D721Med (cell line): ENCODE measurements at places on chromosomes 12 and 14.
A peak's percentile ranks its signal among the peaks of the same experiment; 100 is the strongest.

GRCh38 chr14:20413744-20414082, 412 bp upstream of the TEP1 start:
- DNase-seq, result no peak

- no peak for DNase-seq
Measured at GRCh38 chr12:53844994-53845844, 93.4 kb upstream of the HOXC13 start.

GRCh38 chr14:34300882-34301734, 160.9 kb downstream of the SPTSSA start:
- peak; percentile 42 for DNase-seq

GRCh38 chr12:71504476-71504875, 64.9 kb downstream of the LGR5 start:
- no peak for DNase-seq

DNA sequence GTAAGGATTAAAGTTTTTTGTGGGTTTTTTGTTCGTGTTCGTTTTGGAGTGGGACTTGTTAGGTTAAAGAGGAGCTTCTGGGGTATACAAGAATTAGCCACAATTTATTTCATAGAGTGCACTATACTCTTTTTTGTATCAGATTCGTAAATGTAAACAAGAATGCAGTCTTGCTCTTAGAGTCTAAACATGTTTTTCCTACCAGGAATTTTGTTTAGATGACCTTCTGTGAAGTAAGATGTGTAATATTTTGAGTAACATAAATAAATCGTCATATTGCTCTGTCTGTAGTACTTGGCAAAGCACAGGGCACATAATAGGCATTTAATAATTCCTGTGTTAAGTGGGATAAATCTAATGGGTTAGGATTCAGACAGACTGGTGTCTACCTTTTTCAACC, 9.6 kb downstream of the CNOT2 start:
- no peak for DNase-seq

DNA sequence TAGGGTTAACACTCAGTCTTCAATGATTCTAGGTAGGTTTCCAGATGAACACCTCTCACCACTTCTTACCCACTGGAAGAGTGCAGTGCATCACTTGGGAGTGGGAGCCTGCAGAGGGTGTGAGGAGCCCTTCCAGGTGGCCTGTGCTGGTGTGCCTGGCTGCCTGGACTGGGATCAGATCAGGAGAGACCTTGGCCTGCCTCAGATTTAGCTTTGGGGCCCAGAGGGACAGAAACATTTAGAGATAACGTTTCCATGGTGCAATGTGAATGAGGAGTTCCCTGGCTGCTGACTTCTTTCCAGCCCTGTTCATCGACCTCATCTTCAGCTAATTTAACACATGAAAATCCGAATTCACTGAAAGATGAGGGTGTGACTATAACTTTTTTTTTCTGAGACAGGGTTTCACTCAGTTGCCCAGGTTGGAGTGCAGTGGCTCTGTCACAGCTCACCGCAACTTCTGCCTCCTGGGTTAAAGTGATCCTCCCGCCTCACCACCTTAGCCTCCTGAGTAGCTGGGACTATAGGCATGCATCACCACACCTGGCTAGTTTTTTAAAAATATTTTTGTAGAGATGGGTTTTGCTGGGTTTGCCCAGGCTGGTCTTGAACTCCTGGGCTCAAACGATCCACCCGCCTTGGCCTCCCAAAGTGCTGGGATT, 53.6 kb downstream of the SUSD6 start:
- no peak for DNase-seq

GRCh38 chr14:22536853-22537338, 52.1 kb downstream of the DAD1 start:
- DNase-seq, result no peak

DNA sequence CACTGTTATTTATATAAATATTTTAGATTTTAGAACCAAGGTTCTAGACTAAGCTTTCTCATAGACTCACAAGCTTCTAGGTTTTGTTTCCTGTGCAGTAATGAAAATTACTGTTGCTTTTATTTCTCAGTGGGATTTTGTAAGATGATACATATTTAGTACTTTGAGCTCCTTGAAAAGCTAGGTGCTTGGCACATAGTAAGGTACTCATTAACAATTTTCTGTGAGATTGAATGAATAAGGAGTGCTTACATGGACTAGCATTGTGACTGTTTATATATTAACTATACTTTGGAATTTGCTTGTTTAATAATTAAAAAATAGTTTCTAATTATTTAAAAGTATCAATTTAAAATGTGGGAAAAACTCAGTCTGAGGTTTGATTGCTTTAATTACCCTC, 85.7 kb downstream of the MIA2 start:
- no peak for DNase-seq

DNA sequence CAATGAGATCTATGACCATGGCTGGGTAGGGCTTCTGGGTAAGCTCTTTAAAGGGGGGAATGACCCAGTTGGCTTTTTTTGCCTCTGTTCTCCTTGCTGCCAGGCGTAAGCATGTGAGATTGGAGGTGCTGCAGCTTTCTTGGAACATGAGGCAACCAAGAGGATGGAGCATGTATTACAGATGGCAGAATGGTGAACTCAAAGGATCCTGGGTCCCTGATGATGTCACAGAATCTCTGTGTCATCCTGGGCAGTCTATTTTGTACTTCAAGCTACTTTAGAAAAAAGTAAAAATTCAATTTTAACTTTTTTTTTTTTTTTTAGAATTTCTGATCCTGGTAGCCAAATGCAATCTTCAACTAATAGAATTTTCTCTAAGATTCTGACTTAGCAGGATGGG, 8.0 kb downstream of the KRT82 start:
- no peak for DNase-seq

DNA sequence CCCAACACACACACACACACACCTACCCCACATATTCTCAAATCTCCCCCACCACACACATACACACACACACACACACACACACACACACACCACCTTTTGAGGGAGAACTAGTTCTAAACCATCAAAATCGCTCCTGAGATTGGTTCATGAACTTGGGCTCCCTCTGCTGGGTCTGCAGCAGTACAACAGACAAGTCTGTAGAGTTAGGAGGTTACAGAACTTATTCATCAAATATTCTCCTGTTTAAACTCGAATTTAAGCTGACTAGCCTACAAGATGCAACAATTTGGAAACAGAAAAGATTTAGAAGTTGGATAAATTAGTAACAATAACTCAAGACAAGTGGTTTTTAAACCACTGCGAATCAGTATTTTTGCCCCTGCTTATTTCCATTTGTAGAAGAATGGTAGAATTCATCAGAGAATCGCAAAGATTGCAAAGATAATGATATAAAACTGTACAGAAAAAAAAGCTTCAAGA, 136.4 kb upstream of the USP15 start:
- no peak for DNase-seq

DNA sequence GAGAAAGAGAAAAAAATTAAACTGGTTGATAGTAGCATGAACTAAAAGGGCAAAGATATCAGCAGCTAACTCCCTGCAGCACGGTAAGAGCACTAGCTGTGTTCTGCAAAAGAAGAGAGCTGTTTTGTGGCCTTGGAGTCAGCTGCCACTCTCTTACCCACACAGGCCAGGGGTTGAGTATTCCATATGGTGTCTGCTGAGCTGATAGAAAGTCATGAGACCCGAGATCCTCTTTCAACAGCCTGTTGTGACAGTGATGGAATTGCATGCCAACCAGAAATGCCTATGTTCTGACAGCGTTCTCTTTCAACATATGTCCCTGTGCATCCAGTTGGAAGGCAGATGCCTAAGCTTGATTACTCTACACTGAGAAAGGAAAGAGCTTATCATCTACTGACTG, 39.9 kb downstream of the TMTC1 start:
- no peak for DNase-seq

DNA sequence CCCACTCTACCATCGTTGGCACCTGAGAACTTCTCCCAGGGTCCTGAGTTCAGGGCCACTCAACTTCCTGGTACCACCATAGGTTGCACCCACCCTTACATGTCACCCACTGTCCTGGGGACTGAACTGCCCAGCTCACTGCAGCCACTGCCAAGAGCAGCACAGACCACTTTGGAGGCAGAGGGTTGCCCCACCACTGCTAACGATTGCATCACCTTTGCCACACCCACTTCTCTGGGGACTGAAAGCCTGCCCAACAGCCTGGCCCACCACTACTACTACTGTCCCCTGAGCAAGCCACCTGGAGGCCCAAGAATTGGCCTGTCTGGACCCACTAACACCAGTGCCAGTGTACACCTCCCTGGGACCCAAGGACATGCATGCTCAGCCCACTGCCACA, 27.6 kb downstream of the CACNA2D4 start:
- no peak for DNase-seq

- peak; percentile 39 for DNase-seq
Measured at GRCh38 chr12:114684098-114684869, at the start of gene TBX3. TBX3 (minus strand) TSS chr12:114684175; CDS start chr12:114683200, 975 bp downstream.

GRCh38 chr14:24673534-24674203, 39.7 kb upstream of the GZMB start:
- no peak for DNase-seq

- no peak for DNase-seq
Measured at GRCh38 chr12:98256830-98257229, 258.6 kb upstream of the TMPO start.

DNA sequence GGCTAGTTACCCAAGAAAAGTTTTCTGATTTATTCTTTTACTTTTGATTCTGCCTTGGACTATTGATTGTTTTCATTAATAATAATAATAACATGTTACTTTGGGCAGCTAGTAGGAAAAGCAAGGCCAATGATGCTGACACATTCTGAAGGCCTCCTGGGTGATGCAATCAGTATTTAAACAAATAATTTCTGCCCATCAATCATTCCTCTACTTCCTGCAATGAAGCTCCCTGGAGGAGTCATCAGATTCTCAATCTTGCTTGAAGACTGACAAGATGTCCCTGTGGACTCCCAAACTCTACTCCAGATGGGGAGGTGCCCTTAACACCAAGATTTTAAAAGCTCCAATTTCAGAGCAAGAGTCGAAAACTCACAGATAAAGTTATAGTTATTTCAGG, at the start of gene SPX:
SPX (plus strand) TSS at position 244 of the 400 bp plus-strand sequence. CDS start 177 bp downstream, outside the sequence.
- DNase-seq, result no peak

- no peak for DNase-seq
Measured at GRCh38 chr14:93332397-93332852, 411 bp downstream of the BTBD7 start.

DNA sequence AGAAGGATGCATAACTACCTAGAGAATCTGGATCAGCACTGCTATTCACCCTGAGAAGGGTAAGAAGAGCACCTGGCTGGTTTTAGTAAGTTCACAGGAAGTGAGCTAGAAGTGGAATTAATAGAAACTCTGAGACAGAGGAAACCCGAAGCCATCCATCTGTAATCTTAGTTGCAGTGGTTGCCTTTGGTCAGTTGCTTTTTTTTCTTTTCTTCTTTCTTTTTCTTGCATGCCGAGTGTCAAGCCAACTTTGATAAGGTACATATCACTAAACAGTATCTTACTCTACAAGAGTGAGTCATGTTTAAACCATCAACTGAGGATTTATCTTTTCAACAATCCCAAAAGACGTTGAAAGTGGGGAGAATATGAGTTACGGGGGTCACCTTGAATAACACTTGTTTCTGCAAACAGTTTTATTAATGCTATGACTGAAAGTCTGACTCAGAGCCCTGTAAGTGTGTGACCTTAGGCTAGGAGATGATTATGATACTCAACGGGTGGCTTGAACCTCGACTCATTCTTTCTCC, 26.7 kb downstream of the C12orf75 start:
- DNase-seq, result no peak

GRCh38 chr12:10160617-10161385, 11.1 kb downstream of the OLR1 start:
- DNase-seq, result no peak

DNA sequence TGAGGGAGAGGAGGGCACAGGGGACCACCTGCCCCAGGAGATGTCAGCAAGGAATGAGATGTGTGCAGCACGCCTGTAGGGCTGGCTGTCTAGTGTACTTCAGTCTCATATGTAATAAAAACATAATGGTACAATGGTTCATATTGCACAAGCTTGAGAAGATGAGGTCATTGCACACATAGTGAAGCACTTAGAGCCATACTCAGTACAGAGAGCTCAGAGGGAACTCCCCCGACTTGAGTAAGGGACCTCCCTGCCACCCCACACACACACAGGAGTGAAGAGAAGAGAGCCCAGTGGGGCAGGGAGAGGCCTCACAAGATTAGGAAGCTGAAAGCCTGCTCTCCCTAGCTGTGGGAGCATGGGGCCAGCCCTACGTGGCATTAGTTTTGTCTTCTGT, 61.5 kb downstream of the SLC6A12 start:
- no peak for DNase-seq

DNA sequence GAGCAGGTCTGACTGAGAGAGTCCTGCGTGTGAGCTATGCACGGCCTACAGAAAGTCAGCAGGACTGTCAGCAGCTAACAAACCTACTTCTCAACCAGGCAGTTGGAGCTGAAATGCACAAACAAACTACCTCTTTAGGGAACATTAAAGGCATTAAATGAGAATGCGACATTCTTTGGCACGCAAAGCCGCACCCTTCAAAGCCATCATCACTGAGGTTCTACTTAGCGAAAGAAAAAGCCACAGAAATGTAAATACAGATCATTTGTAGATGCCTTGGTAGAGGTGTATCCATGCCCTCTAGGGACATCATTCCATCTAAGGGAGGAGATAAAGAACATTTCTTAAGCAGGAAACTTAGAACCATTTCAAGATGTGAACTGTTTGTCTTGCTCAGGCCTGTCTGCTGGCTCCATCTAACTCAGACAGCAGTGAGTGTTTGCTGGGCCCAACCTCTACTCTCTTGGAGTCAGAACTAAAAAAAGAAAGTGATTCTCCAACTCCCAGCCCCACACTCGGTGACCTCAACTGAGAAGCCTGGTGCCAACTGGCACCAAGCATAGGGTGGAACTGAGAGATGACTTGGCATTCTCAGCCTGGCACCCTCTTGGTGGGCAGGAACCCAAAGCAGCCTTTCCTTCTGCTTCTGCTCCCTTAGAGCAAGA, 63.5 kb upstream of the MBIP start:
- DNase-seq, result no peak

DNA sequence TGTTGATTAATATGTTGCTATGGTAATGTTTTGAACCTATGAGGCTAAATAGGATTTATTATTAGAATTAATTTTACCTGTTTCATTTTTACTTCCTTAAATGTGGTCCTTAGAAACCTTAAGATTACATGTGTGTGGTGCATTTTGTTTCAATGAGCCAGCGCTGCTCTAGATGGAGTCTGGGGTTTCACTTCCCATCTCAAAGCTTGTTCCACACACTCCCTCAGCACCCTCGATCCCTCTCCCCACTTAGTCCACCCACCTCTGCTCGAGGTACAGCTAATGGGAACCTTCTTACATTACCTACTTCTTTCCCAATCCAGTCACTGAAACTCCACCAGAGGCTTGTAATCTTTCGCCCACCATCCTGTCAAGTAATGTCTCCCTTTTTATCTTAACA, 205.2 kb downstream of the PAX9 start:
- DNase-seq, result no peak

GRCh38 chr12:95231190-95231589, 13.6 kb downstream of the VEZT start:
- DNase-seq, result no peak

DNA sequence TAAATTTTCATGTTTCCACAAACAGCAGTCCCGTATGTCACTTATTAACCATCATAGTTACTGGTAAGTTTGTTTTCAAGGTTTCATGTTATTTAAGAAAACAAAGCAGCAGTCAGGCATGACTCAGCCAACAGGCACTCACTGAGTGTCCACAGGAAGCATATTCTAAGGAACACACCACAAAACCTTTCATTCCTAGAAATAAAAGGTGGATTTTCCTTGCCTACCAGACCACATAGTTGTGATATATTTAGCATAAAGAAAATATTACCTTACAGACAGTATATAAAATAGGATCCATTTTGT, 143.3 kb upstream of the AVPR1A start:
- no peak for DNase-seq
